ENCODE measurements at places on chromosomes 16 and 17.
A peak's percentile ranks its signal among the peaks of the same experiment; 100 is the strongest.

DNA sequence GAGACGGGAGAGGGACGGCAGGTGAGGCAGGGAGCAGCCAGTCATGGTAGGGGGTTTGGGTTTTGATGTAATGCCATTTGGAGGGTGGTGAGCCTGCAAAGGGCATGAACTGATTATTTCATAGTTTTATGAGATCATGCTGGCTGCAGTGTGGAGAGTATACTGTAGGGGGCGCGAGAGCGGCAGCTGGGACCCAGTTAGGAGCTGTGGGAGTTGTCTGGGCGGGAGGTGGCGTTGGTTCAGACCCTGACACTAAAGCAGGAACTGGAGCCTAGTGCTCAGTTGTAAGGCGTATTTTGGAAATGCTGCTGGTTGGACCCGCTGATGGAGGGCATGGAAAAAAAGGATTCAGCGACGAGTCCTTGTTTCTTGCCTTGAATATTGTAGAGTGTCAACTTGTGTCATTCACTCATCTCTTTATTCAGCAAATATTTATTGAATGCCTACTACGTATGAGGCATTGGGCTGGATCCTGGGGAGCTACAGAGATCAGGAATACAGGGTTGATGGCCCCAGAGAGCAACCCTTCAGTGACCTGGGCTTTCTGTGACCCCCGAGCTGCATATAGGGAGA, 23.7 kb upstream of the KDM8 start:
- peak; percentile 48 for DNase-seq

- DNase-seq: peak; percentile 44
These were observed at the start of gene SEZ6L2 for GRCh38 chr16:29899516-29900101. Gene SEZ6L2, minus strand, starts transcription at chr16:29899550. Its CDS starts 531 bp downstream, at chr16:29899019.

DNA sequence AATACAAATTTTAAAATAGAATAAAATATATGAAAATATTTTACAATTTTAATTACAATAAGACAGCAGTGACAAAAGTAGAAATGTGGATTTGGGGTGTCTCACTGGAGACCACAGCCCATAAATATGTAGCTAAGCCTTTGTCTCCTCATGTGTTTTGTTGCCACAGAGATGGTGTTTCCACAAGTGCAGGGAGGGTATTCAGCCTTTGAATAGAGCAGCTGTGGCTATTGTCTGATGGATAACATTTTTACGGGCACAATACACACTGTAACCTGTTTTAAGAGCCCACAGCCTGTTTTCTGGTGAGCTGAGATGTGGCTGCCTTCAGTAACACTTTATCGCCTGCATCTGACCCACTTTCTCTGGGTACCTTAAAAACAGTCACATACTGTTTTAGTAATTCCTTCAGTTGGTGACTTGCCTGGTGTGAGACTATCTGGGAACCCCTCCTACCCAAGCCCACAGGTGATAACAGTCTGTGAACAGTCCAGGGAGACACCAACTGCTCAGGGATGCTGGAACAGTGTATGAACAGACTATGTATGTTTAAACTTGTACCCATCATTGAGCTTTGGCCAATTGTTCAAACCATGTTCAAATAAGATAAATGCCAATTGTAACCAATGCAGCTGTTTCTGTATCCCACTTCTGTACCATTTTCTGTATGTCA, 7.8 kb upstream of the AHSP start:
- no peak for DNase-seq

DNA sequence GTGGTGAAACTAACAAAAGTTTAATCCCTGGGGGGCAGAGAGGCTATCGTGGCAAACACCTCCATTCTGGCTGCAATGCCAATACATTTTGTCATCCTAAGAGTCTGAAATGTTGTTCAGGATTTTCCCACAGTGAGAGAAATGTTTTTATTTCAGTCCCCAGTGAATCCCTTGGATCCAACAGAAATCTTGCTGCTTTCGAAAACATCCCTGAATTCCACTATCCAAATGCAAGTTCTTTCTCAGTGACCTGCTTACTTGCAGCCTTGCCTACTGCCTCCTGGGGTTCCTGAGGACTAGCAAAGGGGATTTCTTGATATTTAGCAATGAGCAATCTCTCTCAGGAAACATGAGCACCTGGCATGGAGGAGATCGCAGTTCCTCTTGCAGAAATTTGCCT, 202.1 kb upstream of the IRX3 start:
- no peak for DNase-seq

DNA sequence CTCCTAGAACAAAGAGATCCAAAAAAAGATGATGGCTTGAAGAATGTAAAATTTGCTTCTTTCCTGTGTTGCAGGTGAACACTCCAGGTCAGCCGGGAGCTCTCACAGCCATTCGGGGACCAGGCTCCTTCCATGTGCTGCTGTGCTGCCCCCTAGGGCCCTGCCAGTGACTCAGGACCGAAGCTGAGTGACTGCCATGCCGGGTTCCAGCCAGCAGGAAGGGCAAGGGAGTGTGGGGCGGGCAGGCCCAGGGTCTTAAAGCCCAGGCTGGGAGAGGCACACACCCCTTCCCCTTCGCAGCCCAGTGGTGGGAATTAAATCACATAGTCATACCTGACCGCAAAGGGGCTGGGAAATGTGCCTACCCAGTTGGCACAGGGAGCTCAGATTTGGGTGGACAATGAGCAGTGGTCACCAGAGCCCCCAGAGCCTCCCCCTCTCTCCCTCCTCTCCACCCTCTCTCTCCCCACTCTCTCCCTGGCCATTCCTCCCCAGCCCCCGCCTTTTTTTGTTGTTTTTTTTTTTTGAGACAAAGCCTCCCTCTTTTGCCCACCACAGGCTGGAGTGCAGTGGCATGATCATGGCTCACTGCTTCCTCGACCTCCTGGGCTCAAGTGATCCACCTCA, 11.5 kb downstream of the EPOP start:
- DNase-seq: peak; percentile 61
